ENCODE measurements at places on chromosomes 12 and 14.
A peak's percentile ranks its signal among the peaks of the same experiment; 100 is the strongest.

DNA sequence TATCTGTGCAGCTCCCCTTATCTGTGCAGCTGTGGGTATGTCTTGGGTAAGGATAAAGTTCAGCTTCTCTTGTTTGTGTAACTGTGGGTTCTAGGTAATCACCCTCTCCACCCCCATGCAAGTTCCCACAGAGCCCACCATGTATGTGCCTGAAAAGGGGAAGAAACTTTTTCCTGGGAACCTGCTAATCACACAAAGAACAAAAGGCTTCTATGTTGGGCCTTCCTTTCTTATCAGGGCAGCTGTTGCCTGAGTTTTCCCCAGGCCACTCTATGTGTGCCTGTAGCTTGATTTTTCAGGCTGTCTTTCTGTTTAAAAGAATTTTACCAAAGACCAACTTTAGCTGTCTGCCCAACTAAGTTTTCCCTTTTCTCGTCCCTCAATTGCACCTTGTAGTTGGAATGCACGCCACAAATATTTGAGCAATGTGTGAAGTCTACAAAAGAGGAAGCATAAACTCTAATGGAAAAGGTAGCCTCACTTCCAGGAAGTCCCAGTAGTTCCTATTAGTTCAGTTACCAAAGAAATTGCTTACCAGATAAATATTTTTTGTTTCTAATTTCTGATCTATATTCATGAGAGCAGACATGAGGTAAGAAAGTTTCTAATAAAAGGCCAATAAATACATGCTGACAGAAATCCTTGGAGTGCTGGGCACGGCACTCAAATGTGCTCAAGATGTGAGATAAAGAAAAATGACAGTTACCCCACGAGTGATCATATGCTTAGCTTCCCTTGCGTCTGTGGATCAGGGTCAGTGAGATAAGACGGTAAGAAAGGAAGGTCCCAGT, 2.7 kb upstream of the GALC start:
- DNase-seq, result no peak

DNA sequence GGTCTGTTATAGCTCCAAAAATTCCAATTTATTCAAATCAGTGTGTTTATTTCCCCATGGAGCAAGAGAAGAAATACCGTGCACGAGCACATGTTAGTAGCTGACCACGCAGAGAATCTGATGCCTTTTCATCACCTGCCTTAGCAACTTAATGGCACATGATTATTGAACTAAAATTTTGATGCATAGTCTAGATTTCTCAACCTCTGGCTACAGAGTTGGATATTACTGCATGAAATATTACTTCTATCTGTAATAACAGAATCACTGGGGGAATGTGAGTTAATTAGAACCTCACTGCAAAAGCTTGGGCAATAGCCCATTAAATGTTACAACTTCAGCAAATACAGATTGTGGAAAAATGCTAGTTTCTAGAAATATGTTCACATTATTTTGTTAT, 335.8 kb downstream of the FLRT2 start:
- DNase-seq, result no peak

- peak; percentile 44 for DNase-seq
Measured at GRCh38 chr12:118307069-118307954, 65.4 kb downstream of the TAOK3 start.

- DNase-seq, result no peak
Measured at GRCh38 chr12:113072136-113072535, 15.6 kb downstream of the DTX1 start.

- no peak for DNase-seq
Measured at GRCh38 chr12:43762596-43762995, 3.8 kb downstream of the IRAK4 start.

DNA sequence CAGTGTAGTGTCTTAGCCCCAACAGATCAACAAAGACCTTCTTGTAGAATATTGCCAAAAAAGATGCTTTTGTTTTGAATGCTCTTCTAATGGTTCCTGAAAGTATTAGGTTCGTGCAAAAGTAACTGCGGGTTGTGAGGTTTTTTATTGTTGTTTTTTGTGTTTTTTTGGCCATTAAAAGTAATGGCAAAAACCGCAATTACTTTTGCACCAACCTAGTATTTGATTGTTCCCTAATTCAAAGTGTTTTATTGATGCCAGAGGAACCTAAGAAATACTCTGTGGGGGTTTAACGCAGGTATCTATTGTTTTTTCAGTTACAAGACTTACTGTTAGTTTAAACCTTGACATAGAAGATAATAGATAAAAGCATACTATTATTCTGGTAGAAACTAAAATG, 150.8 kb upstream of the DAAM1 start:
- DNase-seq, result no peak

DNA sequence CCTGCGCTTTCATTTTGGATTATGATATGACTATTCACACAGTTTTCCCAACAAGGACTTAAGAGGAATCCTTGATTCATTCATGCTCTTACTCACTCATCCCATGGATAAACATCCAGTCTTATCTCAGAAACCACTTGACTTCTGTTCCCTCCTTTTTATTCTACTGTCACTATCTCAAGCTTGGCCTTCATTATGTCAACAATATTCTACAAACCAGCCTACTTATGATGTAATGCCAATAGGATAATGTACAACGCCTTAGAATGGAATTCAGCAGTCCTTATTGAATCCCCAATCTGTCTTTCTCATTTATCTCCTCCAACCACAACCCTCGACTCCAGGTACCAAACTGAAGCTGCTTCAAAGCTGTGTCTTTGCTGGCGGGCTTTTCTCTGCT, 448.5 kb downstream of the PDZRN4 start:
- no peak for DNase-seq

GRCh38 chr14:90665321-90666000, 150.8 kb downstream of the TTC7B start:
- no peak for DNase-seq

DNA sequence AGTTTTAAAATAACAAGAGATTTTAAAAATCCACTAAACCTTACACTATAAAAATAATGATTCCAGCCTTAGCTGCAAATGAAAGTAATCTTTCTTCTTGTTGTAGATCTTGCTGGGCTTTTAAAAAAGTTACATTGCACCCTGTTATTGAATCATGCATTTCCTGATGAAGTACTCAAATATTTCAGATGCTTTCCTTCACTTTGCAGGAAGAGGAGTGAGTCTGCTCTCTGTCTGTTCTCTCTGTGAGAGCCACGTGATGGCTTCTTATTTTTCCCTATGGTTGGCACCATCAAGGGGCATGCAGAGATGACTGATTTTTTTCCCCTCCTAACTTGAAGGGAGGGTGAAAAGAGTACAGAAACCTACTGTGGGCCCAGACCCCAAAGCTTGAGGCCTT, 262.7 kb downstream of the ATP23 start:
- DNase-seq, result no peak

GRCh38 chr12:52741375-52742195, 35.6 kb downstream of the KRT76 start:
- DNase-seq, result peak; percentile 14

- DNase-seq, result no peak
Measured at GRCh38 chr12:109160433-109160832, 44.0 kb downstream of the ACACB start.

DNA sequence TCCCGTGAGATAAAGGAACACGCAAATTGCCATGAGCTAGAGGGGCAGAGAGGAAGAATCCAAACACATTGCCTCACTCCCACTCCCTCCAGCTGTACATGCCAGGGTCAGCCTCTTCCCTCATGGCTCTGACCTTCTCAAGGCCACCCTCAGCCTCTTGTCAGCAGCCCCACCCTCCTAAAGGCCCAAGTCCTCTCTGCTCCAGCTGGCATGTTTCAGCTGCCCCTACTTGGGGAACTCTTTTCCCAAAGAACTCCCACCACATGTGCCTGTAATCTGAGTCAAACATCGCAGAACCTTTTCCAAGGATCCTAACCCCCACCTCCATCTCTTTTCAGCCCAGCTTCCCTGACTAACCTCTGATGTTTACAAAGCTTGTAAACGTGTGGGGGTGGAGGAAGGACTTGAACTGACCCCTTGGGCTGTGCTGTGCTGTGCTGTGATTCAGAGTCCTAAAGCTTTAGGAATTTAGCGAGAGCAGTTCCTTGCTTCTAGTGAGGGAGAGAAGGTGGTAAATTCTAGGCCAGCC, 7.3 kb upstream of the CACNB3 start:
- no peak for DNase-seq

DNA sequence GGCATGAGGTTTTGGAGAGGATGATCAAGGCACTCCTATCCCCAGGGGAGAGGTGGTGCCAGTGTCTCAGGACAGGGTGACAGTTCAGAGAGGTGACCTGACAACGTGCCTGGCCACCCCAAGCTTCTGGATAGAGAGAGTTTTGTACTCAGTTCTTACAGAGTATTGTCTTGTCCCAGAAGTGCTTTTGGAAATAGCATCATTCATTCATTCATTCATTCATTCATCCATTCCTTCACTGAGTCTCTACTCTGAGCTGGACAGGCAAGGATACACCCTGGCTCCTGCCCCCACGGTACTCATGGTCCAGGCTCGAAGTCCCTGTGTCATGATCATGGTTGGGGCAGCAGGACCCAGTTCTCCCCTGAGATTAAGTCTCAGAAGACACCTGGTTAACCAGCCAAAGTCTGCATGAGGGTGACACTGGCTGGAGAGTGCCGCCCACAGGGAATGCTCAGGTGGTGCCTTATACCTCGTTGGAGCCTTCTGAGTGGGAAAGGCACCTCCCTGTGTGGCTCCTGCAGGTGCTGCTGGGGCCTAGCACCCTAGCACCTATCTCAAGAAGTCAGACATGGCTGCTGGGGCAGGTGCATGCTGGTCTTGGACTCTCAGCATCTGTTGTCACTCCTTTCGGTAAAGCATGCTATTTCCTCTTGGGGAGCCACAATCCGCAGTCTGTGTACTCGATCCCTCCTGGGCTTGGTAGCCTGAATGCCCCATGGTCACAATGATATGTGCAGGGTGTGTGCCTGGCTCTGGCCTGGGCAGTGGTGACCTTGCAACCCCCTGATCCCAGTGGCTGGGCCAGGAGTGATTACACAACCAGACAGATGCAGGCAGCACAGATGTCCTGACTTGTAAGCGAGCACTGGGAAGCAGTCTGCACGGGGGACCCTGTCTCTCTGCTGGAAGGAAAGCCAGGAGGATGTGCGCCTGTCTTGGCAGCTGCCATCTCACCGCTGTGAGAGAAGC, 57.8 kb downstream of the C14orf132 start:
- no peak for DNase-seq

DNA sequence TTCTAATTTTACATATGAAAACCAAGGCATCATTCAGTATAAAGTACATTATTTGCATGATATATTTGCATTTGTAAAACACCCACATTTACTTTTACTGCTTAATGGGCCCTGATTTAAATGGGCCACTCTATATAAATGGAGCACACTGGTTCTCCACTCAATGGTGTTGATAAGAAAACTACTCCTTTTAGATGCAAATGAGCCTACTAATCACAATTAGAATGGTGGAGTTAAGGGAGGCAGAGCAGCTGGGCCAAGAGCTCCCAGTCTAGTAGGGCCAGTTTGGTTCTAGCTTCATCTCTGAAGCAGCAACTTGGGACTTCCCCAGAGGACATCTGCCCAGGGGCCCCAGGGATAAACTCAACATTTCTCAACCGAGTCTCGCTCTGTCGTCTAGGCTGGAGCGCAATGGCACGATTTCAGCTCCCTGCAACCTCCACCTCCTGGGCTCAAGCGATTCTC, 120.7 kb downstream of the FOXN3 start:
- DNase-seq, result no peak

- DNase-seq, result no peak
Measured at GRCh38 chr14:37143475-37143874, 28.9 kb downstream of the SLC25A21 start.

DNA sequence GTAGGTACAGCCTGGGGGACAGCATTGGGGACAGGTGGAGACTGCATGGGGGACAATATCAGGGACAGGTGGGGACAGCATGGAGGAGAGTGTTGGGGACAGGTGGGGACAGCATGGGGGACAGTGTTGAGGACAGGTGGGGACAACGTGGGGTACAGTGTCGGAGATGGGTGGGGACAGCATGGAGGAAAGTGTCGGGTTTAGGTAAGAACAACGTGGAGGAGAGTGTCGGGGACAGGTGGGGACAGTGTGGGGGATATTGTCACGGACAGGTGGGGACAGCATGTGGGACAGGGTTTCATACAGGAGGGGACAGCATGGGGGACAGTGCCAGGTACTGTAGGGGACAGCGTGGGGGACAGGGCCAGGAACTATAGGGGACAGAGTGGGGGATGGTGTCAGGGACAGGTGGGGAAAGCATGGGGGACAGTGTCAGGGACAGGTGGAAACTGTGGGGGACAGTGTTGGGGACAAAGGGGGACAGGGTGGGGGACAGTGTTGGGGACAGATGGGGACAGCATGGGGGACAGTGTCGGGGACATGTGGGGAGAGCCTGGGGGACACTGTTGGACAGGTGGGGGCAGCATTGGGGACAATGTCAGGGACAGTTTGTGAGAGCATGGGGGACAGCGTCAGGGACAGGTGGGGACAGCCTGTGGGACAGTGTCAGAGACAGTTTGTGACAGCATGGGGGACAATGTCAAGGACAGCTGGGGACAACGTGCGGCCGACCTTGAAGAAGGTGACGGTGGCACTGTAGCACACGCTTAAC, 213.1 kb downstream of the TMEM121 start:
- DNase-seq, result no peak

GRCh38 chr14:56422703-56423213, 156.8 kb upstream of the TMEM260 start:
- peak; percentile 60 for DNase-seq

Data from foreskin melanocyte (primary cell).